Stimulated activated CD8-positive, alpha-beta memory T cell treated with anti-CD3 and anti-CD28 coated beads, Interleukin-4, amount 100 ng/mL, for 1 hour (primary cell): ENCODE measurements at places on chromosomes 4 and X.

- no peak for DNase-seq
Observed at GRCh38 chrX:2523911-2524310, 23.1 kb upstream of the DHRSX start.

- no peak for DNase-seq
Observed at GRCh38 chr4:114077610-114078009, 98.2 kb upstream of the ARSJ start.

DNA sequence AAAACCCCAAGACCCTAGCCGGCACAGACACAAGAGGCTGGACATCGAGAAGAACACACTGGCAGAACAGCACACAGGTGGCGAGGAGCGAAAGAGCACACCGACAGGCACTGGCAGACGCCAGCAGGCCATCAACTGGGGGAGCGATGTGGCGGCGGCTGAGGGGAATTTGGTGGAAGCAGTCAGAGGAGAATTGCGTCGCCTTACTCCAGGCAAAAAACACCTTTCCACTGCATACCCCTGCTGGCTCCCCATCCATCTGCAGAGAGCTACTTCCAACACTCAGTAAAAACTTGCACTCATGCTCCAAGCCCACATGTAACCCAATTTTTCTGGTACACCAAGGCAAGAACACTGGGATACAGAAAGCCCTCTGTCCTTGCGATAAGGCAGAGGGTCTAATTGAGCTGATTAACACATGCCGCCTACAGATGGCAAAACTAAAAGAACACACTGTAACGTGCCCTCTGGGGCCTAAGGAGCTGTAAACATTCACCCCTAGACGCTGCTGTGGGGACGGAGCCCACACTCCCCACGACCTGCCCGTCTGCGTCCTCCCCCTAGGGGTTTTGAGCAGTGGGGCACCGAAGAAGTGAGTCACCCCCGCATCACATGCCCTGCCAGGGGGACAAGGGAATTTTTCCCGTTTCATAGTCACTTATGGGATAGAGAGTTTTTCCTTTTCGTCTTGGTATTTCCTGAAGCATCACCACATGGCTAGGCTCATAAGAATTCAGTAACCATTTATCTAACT, 262.3 kb downstream of the KCTD8 start:
- no peak for DNase-seq

DNA sequence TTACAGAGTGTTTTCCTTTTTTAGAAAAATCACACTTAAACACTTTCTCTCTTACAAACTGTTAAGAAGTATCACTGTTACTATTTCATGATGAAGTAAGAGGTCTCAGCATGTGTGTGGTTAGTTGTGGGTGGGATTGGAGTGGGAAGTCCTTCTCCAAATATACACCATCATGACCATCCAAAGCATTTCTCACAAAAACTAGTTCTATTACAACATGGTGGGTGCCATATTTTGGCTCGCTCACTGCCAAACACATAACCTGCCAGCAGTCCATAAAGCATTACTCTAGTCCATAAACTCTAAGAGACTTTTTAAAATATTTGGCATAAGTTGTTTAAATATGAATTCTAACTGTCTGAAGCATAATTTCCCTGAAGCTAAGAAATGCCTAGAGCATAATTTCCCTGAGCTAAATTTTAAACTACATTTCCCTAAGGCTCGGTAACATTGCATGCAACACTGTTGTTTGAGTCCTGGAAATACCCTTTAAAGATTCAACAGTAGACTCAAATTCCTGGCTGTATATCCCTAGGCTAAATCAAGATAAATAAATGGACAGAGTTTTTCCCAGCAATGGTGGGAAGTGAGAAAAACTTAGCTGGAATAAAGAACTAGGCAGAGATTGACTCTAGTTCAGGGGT, 415.0 kb upstream of the INTU start:
- no peak for DNase-seq

DNA sequence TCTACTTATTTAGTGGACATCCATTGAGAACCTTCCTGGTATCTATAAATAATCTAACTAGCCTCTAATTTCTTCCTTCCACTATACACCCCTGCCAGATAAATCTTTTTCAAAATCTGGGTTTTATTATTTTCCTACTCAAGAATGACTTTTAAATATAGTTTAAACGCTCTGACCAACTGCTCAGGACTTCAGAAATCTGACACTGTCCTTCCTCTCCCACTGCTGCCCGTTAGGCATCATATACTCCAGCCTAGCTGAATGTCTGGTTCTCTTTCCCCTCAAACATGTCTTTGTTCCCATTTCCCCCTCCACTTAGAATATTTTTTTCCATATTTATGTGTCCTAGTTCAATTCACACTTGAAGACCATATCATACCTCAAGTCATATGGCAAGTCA, 35.2 kb upstream of the CBLL2 start:
- DNase-seq, result no peak
